Stimulated activated CD4-positive, alpha-beta T cell treated with anti-CD3 and anti-CD28 coated beads, Interleukin-1b, Interleukin-23, amount 100 ng/mL, for 1 hour (primary cell): ENCODE measurements at places on chromosomes 7 and 10.

- no peak for DNase-seq
Measured at GRCh38 chr10:28587970-28588290, 55.0 kb downstream of the WAC start.

DNA sequence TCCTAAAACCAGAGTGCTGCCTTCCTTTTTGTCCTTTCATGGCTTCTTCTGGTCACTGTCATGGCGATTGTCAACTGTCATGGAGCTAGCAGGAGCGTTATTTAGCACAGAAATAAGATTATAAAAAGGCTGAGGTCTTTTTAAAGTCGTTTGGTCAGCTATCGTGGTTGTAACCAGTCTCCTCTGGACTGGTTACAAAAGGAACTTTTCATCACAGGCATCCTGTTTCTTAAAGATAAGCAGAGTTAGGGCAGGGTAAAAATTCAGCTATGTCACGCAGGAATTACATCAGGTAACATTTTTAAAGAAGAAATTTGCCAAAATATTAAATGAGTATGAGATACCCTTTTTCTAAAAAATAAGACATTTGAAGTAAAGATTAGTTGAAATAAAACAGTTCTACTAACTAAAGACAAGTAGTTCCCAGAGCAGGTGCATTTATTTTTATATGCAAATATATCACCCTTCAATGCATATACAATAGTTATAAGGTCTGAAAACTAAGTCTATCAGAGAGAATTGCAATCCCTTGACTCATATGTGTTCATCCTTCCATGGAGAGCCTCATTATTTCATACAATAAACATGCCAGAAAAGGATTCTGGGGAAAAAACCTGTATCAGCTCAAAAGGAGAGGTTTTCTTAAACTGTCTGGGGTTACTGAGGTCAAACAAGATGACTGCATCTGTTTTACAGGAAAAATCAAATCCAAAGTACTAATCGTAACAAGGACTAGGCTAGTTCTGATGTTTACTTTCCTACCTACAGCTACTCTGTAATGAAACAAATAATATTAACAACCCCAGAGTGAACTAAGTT lies 20.9 kb downstream of the FAM24A start:
- DNase-seq = no peak

- DNase-seq = no peak
Measured at GRCh38 chr10:14603534-14604102, 171.1 kb downstream of the FAM107B start.

DNA sequence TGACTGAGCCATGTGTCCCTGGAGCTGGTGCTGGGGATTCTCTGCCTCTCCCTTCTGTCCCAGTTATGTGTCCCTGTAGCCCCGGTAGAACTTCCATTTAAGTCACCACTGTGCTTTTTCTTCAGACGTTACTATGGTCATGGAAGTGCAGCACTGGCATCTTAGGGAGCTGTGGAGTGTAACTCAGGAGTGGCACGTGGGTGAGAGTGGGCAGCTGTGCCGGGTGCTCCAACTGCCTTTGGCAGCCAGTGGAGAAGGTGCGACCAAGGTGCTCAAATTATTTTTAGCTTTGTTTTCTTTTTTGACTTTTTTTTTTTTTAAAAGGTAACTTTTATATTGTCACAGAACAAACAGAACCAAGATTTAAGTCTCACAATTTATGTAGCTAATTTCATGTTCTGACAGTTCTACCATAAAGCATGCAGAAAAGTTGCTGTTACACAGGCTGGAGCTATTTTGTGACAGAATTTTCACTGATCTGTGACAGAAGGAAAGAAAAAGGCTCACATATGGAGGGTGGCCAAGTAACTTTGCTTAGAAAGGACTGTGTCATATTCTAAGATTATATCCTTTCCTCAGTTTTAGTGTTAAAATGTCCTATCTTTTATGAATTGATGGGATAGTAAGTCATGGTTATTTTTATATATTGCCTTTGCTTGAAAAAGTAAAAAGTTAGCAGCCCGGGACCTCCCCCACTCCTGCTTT lies 73.9 kb downstream of the SH2D4B start:
- DNase-seq = no peak

DNA sequence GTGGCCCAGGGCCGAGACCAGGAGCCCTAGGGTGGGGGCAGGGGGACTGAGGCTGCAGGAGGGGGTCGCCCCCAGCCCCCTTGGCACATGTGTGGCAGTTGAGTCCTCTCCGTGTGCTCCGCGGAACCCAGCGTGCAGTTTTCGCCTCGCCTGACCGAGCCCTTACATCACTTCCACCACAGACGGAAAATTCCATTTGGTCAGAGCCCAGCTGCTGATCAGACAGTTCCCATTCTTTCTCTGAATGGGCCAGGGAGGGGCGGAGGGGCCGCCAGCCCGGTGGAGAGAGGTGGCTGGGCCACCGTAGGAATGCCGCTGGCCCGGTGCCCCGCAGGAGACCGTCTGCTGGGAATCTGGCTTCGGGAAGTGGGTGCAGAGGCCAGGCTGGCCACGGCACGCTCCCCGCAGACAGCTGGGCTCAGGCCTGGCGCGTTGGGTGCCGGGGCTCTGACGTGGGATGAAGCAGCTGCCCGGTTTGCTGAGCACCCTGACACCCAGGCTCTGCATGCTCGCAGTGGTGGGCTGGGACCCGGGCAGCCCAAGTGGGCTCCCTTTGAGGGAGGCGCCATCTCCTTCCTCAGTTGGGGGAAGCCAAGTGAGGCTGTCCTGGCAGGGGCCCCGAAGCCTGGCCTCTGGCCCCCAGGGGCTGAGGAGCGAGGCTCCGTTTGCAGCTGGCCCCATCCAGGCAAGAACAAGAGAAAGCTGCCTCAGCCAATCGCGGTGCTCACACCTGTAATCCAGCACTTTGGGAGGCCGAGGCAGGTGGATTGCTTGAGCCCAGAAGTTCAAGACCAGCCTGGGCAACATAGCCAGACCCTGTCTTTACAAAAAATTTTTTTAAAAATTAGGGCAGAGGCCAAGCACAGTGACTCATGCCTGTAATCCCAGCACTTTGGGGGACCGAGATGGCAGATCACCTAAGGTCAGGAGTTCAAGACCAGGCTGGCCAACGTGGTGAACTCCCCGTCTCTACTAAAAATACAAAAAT lies 9.9 kb downstream of the TTYH3 start:
- DNase-seq = no peak

DNA sequence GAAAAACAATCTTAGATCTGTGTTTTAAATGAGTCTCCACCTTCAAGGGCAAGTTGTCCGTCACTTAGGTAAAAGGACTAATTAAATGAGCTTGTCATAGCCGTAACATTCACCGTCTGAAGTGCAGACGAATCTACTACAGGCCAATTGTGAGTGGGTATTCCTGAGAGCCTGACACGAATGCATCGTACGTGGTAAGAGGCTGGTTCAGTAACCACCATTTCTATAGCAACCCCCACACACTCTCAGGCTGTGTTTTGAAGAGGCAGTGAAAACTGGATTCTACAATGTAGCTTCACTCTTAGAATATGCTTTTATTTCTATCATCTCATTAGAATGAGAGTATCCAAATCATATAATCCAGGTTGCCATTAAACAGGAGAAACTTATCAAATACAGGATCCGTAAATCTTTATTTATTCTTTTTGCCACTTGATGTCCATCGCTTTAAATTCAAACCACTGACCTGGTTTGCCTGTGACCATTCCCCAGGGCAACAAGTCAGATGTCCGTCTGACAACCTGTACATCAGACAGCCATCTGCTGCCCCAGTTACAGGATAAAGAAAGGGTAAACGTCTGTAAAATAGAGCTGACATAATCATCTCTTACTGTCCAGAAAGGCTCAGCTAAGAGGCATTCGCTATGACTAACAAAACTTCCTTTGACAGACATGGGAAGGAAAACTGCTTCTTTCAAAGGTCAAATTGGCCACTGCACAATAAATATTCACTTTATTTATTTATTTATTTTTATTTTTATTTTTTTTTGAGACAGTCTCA lies 70.3 kb upstream of the NMT2 start:
- no peak for DNase-seq

DNA sequence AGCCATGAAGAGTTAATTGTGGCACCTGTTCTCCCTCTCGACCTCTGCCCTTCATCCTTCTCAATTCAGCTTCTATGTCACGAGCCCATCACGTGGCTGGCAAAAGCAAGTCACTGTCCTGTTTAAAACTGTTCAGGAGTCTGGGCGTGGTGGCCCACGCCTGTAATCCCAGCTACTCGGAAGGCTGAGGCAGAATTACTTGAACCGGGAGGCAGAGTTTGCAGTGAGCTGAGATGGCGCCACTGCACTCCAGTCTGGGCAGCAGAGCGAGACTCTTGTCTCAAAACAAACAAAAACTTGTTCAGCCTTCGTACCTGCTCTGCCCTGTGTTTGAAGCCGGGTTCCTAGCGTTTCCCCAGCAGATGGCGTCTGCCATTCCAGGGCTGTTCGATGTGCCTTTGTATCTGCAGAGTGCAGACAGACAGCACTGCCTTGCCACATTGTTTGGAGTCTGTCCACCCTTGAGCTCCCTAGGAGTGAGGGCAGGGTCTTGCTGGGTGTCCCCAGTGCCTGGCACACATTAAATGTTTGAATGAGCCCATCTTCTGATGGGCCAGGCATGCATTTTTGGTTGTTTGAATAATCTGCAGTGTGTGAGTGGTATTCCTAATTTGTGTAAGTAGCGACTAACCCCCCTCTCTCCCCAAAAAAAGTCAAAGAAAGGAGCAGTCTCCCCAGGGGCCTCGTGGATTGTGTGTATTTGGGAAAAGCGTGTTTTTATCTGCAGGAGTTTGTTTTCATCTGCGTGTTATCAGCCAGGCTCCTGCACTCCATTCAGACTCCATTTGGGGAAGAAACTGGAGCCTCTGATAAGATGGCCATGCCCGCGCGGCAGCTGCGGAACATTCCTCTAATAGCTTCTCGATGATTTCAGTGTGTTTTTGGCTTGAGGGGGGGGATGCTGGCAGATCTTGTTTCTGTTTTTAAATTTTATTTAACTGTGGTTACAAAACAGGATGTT lies 61.2 kb downstream of the DNAJB6 start:
- DNase-seq = no peak

DNA sequence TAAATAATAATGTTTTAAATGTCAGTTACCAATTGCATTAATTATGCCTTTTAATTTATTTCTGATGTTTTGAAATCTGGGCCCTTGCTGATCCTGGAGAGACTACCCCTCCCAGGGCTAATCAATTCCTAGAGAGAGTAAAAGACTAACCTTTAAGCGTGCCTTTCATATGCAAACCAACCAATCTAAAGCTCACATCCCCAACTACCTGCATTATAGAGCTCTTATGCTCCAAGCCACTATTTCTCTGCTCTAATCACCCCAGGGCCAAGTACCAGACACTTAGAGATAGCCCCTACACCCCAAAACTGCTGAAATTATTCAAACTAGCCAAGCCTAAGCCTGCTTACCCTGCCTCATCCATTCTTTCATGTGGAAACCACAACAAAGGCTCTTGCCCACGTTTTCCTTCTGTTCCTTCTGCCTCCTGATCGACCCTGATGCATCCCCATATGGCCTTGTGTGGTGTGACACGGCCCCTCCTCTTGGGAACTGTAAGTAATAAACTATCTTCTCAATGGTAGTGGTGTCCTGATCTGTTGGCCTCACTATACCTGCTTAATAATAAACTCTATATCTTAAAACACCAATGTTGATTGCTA lies 97.7 kb downstream of the HIBADH start:
- no peak for DNase-seq
